ENCODE measurements at places on chromosomes 7 and 10. TPM values are rescaled to one million over a fixed set of nuclear protein-coding genes. Genes with fewer than 3 reads are reported as not detected.

Gene LMBR1
- total RNA-seq: 82.6 TPM

Gene PTF1A
- total RNA-seq: not detected

Gene GRID1
- total RNA-seq: 2.3 TPM

Gene NEUROD6
- total RNA-seq: not detected

Gene MRLN
- total RNA-seq: not detected

Gene KCNIP2
- 4.3 TPM for total RNA-seq

Gene RBP3
- not detected for total RNA-seq

Gene SPAM1
- not detected for total RNA-seq

Gene ABI1
- total RNA-seq: 35.2 TPM

Gene TUBB8
- total RNA-seq: 0.08 TPM

Gene GPR26
- total RNA-seq: not detected

Gene CFAP58
- total RNA-seq: 2.0 TPM

Gene SPDYE16
- not detected for total RNA-seq

Gene GTPBP4
- 79.5 TPM for total RNA-seq

DNA sequence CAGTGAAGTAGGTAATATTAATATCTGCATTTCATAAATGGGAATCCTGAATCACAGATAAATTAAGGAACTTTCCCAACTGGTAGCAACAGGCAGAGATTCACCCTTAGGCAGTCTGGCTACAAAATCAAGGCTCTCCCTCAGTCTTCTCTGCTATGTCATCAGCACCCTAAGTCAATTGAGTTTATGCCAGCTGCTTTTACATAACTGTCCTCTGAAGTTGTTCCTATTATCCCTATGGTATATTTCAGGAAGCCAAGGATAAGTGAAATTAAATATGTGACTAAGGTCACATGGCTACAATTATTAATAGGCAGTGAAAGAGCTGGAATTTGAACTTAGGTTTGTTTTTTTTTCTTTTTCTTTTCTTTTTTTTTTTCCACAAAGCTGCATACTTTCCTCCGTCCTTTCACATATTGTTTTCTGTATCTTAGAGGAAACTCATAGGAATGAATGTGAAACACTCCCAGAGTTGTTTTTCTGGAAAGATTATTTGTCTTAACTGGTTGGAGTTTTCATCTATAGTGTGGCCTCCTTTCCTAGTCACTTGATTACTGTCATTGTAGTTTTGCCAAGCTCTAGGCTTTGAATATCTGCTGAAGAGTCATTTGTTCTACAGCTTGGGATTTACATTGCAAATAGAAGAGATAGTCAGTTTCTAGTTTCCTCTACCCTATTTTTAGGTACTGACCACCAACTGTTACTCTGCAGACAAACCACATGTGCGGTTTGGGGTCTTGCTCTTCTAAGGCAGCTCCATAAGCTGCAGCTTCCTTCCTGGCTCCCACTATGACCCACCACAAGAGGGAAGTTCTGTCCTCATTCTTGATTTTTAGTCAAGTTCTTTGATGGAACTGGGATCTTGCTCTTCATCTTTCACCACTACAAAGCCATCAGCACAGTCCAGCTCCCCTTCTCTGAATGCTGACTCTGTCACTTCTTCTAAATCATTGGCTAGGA is 338.0 kb upstream of the KIAA1217 start:
- no peak for DNase-seq

DNA sequence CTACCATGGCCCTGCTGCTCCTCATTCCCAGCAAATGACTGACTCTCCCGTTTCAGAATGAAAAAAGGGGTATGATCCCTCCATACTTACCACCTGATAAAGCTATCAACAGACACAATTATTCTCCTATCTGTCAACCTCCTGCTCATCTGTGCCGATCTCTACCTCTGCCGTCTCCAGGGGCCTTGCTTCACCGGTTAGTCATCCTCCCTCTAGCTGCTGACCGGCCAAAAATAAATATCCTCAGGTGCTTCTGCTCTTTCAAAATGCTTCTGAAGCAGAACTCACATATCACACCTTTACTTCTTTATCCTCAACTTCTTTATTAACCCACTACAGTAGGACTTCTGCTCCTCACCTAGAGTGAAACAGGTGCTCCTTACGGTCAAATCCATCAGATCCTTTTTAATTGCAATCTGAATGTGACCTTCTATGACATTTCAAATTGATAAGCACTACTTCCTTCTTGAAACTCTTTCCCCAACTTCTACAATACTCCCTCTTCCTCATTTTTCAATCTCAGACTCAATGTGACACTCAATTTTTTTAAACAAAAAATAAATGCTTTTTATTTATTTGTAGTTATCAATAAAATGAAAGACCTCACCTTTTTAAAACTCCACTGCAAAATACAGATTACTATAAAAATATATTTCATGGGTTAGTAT is 63.2 kb downstream of the LMBR1 start:
- no peak for DNase-seq

DNA sequence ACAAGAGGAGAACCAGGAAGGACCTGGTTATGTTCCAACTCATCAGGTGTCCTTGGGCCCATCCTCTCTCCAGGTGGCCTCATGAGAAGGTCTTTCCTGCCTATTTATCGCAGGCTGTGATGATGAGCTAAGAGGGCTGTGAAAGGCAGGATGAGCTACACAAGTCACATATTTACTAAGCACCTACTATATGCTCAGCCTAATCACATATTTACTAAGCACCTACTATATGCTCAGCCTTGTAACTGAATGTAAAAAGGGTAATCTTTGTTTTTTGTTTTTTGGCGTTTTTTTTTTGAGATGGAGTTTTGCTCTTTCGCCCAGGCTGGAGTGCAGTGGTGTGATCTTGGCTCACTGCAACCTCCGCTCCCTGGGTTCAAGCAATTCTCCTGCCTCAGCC is 44.2 kb upstream of the NPFFR1 start:
- DNase-seq: no peak

- DNase-seq: no peak
Measured at GRCh38 chr7:40758590-40758989, 623.8 kb downstream of the SUGCT start.

DNA sequence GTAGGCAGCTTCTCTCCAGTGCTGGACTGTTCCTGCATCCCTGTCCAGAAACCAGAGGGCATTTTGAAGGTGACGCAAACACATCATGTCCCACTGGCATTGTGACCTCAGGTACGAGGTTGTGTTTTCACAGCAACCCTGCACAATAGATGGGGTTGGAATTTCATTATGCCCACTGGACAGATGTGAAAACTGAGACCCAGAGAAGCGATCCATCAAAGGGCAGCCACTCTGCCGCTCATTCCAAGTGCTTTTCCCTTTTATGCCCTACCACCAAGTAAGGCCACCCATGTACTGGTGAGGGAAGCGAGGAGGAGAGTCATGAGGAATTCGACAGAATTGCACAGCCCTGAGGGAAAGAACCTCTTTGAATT is 63.3 kb downstream of the CALML3 start:
- no peak for DNase-seq

DNA sequence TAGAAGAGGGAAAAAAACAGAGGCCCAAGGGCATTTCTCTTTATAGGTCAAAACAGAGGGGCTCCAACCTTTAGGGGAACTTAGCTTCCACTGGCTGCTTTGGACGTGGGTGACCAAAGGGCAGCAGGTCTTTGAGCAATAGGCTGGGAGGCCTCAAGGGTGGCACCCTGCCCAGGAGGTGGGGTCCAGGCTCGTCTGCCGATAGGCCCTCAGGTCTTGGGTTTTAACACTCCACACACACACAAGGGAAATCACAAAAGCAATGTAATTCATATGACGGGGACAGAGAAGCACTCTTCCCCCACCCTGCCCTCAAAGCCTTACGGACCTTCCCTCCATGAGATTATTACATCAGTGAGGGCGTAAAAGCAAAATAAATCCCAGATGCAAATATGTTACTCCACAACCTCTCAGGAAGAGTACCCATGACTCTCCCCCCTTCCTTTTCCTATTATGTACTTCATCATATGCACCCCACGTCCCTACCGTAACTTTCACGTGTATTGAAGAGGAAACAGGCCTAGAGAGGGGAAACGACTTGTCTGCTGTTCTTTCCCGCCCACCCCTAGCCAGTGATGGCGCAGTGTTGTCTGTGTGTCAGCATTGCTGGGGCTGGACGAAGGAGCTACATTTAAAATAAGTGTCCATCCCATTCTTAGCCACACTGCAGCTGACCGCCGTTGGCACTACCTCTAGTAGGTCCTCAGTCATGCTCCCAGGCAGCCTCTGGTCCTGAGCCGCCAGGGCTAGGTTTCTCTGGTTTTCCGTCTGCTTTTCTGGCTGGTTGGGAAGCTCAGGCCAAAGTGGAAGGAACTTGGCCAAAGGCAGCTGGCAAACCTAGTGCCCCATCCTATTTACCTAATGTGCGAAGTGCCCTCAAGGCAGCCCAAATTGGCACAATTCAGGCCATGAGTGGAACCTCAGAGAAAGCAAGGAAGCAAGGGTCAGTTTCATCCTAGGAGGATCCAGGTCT is 2.1 kb downstream of the PCBD1 start:
- DNase-seq: no peak

DNA sequence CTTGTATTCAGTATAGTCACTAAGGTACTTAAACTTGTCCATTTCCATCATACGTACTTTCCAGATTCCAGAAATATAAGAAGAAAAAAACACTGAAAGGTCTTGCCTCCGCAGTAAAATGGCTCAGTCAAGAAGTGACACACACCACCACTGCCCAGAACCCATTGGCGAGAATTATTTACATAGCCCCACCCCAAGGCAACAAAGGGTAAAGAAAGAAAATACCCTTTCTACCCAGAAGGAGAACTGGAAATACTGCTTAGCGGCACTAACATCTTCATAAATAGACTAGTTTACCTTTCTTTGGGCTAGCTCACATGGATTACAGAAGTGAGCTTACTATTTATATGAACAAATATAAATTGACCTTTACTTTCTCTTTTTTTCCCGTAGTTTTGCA is 194.0 kb downstream of the PPP1R9A start:
- no peak for DNase-seq

- no peak for DNase-seq
Measured at GRCh38 chr7:111026343-111026742, 64.6 kb upstream of the LRRN3 start.

- DNase-seq: no peak
Measured at GRCh38 chr7:64876792-64877713, 26.0 kb upstream of the ZNF273 start.

- no peak for DNase-seq
Measured at GRCh38 chr10:48511066-48511874, 93.6 kb downstream of the ARHGAP22 start.

DNA sequence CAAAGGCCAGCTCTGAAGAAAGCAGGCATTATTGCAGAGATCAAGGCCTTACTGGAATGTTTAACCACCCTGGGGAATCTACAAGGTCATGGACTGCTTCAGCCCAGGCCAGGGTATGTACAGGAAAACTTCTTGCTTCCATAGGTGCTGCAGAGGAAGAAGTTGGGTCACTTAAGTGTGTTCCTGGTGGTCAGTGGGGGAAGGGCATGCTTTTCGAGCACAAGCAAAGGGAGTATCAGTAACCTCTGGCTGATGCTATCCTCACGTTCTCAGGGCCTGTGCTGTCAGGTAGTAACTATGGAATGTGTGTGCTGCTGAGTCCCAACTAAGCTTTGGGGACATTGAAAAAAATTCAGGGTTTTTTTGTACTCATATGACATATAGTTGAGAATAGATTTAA is 234.0 kb upstream of the SP4 start:
- DNase-seq: no peak

GRCh38 chr10:121593281-121594075 is 4.8 kb downstream of the FGFR2 start:
- DNase-seq: no peak

GRCh38 chr7:43639858-43640491 is 57.1 kb downstream of the STK17A start:
- DNase-seq: no peak

DNA sequence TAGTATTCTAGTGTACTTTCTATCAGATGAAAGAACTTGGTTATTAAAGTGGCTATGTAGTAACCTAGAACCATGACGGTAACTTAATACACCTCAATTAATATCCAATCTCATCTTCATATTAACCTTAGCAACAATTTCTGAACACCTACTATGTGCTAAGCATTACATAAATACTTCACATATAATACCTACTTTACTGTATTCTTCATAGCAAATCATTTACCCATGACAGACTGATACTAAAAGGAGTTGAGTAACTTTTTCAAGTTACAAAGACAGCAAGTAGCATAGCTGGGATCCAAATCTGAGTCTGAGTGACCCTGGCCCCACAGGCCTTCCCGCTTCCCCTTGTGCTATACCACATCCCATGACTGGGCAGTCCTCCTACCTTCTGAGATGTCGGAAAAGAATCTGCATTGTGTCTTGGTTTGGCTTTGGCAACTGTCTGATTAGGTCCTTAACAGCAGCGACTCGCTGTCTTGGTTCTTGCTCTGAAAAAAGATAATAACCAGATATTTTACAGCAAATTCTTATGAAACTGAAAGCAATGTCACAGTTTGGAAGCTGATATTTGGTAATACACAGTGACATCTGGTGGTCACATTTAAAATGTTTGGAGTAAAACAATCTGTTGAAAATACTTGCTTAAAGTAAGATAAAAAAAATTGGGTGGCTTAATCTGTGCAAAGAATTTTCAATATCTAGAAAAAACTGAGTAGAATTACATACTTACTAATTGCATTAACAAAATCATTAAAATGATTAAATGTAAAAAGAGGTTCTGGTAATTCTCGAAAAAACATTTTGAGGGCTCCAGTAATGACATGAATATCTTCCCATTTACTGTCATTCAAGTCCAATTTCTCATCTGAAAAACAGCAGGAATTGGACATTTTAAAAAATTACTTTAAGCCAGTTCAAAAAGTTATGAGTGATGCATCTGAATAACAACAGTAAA is 120.1 kb downstream of the ARHGAP12 start:
- peak; percentile 25 for DNase-seq

DNA sequence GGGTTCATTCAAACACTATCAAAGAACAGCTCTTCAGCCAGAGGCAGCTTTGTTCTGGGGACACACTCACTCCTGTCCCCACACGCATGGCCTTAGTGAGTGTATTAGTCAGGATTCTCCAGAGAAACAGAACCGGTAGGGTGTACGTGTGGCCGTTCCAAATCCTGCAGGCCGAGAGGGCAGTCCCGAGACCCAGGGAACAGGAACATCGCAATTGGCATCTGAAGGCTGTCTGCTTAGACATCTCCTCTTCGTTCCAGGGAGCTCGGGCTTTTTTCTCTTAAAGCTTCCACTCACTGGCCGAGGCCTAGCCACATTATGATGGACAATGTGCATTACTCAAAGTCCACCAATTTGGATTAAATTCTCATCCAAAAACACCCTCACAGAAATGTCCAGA is 523.3 kb downstream of the GLRX3 start:
- DNase-seq: no peak

- DNase-seq: no peak
Measured at GRCh38 chr7:21497072-21497471, 45.8 kb upstream of the DNAH11 start.
